Inflammatory macrophage (primary cell): ENCODE measurements at places on chromosomes 2 and 18.

DNA sequence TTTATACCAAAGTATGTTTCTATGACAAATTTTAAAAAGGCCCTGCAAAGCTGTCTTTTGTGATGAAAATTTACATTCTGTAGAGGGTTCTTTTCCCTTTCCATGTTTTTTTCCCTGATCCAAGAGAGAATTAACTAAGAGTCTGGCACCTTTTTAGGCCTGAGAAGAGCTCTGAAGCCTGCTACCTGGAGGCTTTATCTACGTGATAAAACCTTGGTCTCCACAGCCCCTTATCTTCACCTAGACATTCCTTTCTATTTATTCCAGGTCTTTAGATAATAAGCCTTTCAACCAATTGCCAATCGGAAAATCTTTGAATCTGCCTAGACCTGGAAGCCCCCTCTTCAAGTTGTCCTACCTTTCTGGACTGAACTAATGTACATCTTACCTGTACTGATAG lies 774.1 kb upstream of the LRRTM1 start:
- no peak for DNase-seq

- DNase-seq = no peak
Observed at GRCh38 chr2:177141866-177142265, 70.7 kb upstream of the HNRNPA3 start.

DNA sequence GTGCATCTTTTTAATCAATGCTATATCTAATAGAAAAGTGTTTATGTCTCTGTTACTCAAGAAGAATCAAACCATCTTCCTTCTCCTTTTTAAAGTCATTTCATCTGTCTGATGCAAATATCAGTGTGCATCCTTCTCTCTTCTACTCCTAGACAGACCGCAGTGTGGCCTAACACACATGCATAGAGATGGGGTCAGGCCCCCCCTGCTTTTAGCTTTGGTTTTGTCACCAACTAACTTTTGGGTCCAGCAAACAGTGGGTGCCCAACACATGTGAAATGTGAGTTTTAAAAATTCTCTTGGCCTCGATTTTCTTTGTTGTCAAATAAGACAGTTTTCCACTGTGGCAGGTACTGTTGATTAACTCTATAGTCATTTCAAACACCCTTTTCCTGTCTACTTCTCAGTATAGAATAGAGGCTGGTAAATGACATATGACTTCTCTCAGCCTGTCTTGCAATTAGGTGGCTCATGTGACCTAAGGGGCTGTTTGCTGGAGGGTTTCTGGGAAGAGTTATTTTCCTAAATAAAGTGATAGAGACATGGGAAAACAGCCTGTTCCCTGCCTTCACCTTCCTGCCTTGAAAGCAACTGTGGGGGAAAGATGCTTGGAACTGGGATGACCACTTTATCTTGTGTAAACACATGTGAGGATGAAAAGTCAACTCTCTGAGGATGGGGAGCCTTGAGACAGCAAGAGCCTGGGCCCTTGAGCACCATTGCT lies 65.7 kb upstream of the DARS1 start:
- no peak for DNase-seq

GRCh38 chr2:75491129-75491753 lies 69.5 kb downstream of the EVA1A start:
- no peak for DNase-seq

- DNase-seq = no peak
Observed at GRCh38 chr2:45043174-45043573, 33.9 kb upstream of the SIX2 start.

- no peak for DNase-seq
Observed at GRCh38 chr2:44245083-44245861, 30.0 kb upstream of the SLC3A1 start.

DNA sequence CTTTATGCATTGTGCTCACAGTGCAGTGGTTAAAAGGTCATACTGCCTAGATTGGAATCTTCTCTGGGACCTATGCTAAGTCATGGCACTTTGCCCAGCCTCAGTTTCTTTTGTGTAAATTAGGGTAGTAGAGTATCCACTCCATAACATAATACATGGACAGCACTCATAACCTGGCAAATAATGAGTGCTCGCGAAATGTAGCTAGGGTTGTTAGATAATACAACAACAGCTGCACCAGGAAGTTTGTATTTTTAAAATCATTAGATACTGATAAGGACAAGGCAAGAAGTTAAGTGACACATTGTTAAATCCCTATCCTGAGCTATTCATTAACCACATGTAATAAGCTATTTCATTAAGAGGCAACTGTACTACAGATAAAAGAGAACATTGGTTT lies 13.8 kb upstream of the PLA2R1 start:
- no peak for DNase-seq

GRCh38 chr2:216221811-216222210 lies 112.7 kb downstream of the XRCC5 start:
- peak; percentile 16 for DNase-seq
